ENCODE measurements at places on chromosomes 5 and 9.

DNA sequence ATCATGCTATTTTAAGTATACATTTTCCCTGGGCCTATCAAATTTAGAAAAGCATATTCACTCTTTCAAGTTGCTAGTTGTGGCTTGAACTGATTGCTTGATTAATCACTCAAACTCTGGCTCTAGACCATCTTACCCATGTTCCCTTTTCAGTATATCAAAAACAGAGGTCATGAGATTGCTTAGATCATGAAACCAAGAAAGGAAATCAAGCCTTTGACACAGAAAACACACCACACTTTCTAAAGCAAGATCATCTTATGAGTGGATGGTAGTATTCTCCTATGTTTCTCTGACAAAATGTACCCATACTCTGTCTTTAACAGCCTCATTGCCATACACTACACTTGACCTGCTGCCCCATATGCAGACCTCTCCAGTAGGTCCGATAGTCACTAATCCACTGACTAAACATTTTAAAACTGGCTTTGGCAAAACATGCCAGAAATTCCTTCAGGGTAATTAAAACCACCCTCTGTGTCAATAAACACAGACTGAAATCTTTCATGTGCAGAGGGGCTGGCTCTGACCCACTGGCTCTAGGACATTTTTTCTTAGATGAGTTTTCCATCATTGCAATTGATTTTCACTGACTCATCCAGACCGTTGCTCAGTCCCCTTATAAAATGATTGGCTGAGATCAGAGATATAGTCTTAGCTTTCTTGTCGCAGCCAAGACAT lies 18.2 kb downstream of the PPP2R2B start:
- DNase-seq: no peak

DNA sequence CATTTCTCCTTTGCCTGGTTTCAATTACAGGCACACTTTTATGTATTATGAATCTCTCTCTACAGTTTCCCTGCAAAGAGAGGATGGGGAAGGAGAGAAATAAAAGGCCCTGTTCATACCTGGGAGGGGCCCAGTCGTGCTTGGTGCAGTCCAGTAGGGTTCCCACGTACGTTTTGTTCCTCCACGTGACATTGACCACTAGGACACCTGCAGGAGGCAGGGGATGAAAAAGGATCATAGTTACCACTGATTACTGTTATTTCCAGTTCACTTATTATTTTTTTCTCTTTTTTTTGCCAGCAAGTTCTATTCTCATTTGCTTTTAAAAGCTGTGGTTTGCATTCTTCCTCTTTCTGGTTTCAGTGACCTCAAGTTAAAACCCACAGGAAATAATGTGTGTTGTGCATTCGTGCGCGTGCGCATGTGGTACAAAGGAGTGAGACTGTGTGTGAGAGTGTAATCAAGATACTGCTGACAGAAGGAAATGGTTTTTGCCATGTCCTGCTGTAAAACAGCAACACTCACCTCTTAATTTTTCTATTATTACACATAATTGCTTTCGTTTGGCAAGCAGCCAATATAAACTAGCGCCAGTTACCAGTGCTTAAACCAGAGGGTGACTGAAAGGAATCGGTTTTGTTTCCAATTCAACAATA lies 96.8 kb downstream of the ZNF608 start:
- peak; percentile 72 for DNase-seq

- DNase-seq: no peak
Measured at GRCh38 chr5:157670662-157671591, at the start of gene C5orf52. TSS of gene C5orf52 (plus strand) at chr5:157671533. CDS start at chr5:157671615, 82 bp downstream.

- DNase-seq: no peak
Measured at GRCh38 chr5:146363161-146363874, 24.7 kb downstream of the POU4F3 start.

DNA sequence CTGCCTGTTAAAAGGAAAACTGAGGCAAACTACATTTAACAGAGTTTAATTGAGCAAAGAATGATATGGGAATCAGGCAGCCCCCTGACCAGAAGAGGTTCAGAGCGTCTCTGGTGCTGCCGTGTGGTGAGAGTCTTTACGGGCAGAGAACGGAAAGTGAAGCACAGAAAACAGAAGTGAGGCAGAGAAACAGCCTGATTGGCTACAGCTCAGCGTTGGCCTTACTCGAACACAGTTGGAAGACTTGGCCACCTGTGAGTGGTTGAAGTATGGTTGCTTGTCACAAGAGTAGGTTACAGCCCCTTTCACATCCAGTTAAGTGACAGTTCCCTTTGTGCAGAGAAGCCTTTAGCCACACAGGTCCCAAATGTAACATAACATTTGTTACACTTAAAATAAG lies 16.9 kb upstream of the FBP1 start:
- DNase-seq: no peak

DNA sequence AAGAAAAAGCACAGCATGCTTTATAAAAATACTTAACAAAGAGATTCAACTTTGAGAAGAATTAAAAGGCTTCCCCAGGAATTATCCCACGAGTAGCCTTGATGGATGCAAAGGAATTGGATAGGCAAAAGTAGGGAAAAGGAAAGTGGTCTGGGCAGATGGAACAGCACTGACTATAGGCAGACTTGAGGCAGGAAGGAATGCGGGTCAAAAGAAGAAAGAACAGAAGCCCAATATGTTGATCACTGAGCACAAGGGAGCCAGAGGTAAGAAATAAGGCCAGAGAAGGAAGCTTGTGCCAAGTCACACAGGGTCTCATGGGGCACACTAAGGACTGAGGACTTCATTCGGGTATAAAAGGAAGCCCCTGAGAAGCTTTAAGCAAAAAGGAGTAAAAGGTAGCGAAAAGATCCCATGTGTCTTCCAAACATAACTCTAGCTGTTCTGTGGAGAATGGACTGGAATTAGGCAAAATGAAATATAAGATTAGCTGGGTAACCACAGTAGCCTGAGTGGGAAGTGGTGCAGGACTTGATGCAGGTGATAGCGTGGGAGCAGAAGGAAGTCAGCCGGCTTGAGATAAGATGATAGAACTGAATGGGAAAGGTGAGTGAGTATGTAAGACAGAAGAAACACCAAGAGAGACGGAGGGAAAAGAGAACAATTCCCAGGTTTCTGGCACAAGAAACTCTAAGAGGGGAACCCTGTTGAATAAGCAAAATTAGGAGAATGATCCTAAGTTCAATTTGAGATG lies 106.6 kb downstream of the DENND1A start:
- no peak for DNase-seq

DNA sequence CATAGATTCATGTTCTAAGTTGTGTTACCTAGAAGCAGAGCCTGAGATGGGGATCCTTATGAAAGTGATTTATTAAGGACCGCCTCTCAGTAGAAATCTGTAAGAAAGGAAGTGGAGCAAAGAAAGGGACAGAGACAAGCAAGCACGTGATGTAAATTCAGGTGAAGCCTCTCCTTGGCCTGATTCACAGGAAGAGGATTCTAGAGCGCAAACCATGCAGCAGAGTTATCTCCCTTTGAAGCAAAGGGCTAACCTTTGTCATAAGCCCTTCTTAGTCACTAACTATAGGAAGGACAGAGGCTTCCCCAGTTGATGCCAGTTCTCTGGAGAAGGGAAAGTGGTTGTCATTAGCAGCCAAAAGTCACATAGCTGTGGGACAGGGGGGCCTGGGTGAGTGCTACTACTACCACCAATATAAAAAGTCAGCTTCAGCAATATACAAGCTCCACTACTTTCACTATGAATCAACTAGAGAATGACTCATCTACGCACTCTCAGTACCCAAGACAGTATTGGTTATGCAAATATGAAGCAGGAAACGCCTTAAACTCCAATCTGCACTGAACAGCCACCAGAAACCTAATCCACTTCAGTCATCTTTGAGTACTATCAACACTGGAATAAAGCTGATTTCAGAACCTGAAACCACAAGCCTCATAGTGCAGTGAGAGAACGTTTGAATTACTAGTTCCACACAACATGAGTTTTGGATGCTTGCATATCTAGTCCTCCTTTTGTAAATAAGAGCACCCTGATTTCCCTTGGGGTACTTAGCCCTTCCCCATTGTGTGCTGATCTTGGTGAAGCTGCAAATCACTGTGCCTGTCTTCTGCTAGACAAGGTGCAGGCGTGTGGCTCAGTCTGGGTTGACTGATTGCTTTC lies 162.7 kb downstream of the ZNF608 start:
- no peak for DNase-seq
